Stimulated activated CD8-positive, alpha-beta memory T cell treated with anti-CD3 and anti-CD28 coated beads, Interleukin-4, amount 100 ng/mL, for 24 hours (primary cell): ENCODE measurements at places on chromosomes 11 and 22.

- no peak for DNase-seq
Measured at GRCh38 chr22:38032681-38033521, 24.3 kb upstream of the PICK1 start.

GRCh38 chr11:36044636-36045035 lies 100.8 kb downstream of the LDLRAD3 start:
- DNase-seq: no peak

GRCh38 chr11:67468456-67468758 lies 644 bp downstream of the TMEM134 start:
- no peak for DNase-seq

GRCh38 chr22:43013355-43014315 lies 1.3 kb downstream of the PACSIN2 start:
- no peak for DNase-seq
